Activated T-cell treated with anti-CD3 and anti-CD28 coated beads for 24 hours (primary cell): ENCODE measurements at places on chromosomes 5 and 9.

GRCh38 chr5:151038412-151038745 is 18.0 kb downstream of the GPX3 start:
- no peak for DNase-seq

DNA sequence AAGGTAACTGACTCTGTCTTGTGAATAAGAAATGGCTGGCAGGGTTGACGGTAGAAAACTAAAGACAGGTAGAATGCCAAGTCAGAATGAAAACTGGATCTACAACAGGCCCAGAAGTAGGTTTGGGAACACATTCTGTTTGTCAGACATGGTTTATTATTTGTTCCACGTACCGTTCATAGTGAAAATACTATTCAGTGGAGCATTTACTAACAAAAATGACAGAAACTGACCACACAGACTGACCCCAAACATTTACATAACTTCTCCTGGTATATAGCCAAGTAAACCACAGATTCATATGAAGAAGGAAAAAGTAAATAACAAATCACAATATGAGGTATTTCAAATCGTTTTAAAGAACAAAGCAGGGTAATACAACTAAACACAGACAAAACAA is 73.7 kb downstream of the SLC38A9 start:
- no peak for DNase-seq

DNA sequence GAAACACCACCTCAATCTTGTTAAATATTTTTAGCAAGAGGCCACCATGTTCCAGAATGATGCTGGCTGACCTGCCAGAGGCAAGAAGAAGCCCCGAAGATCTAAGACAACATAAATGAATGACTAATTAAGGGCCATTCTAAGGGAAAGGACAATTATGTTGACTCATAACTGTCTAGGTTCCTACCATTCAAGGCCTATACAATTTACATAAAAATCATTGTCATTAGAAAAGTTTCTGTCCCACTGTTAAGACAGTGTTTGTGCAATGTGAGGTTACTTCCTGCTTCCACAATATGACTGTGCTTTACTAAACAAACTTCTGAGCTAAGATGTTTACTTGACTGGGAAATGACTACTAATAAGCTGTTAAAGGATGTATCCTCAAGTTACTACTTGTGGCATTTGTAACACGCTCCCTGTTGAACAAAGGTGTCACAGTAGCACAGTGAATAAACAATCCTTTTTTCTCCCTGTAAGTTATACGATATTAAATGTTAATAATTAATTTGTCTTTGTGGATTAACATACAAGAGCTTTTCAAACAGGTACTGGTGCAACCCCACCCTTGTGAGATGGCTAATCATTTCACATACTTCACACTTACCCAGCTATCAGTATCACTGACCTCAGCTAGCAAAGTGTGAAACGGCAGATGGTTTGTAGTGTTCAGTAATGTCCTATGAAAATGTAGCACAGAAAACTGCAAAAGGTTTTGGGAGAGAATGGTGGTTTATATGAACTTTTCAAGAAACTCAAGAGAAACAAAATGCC is 195.8 kb downstream of the EFNA5 start:
- DNase-seq = no peak

- DNase-seq = no peak
Measured at GRCh38 chr5:115892021-115892420, 50.3 kb downstream of the AP3S1 start.

GRCh38 chr5:68562308-68562707 is 346.8 kb downstream of the PIK3R1 start:
- DNase-seq = no peak

DNA sequence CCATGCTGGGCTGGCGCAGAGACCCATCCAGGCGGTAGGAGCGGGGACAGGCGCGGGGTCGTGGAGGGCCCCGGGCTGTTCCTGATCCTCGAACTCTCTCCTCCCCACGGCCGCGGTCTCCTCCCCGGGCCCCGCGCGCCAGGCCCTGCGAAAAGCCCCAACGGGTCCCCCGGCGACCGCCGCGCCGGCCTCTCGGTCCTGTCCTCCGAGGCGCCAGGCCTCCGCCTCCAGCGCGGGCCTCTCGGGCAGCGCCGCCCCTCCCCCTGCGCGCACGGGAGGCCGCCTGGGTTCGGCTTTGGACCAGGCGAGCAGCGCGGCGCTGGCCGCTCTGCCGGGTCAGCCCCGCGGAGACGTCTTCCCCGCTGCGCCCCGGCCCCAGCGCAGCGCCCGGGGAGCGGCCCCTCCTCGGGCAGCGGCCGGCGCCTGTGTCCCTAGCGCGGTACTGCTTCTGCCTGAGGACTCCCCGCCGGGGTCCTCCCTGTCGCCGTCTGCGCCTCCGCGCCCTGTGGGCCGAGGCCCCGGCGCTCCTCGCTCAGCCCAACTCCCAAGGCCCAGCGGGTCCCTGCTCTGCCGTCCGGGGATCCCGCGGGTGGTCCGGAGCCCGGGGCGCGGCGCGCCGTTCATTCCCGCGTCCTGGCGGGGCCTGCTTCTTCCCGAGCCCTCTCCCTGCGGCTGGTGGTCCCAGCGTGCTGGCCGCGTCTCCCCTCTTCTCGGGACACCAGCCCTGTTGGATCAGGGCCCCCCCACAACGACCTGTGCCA is 13.4 kb downstream of the COL23A1 start:
- no peak for DNase-seq

DNA sequence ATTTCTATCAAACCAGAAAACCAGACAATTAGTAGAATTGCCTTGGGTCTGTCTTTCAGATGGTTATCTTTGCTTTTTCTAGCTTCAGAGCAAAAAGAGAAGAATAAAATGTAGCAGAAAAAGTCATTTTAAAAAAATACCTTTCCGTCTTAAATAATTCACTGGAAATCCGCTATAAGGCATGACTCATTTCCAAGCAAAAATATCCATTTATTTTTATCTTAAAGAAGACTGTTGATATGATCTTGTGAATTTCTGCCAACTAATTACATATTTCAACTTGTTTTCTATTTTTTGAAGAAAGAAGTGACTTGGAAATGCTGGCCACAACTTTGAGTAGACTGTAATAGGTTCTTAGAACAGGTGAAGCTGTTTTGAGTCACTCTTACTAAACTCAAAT is 83.7 kb downstream of the VCAN start:
- no peak for DNase-seq

- DNase-seq = no peak
Measured at GRCh38 chr5:135147294-135148090, 113.5 kb upstream of the PITX1 start.

DNA sequence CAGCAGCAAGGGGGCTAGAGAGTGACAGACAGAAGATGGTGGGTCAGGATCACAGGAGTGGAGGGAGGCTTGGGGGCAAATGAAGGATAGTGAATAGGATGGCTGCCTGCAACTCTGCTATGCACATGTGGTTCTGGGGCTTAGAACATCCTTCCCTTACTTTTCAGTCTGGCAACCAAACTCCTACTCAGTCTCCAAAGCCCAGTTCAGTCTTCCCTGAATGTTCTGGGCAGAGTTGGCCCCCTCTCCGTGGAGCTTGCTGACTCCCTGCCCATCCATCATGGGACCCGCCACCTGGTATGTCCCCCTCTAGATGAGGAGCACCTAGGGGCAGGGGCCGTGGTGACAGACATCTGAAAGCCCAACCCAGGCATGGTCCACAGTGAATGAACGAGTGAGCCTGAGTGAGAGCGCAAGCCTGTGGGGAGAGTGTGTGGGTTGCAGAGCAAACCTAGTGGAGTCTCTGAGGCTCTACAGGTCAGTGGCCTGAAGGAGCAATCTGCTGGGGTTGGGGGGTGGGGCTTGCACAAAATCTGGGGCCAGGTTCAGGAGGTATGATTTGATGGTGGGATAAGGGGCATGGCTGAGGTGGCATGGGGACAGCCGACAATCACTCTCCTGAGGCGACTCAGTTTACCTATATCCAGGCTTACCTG is 180.6 kb downstream of the FGF18 start:
- DNase-seq = no peak

DNA sequence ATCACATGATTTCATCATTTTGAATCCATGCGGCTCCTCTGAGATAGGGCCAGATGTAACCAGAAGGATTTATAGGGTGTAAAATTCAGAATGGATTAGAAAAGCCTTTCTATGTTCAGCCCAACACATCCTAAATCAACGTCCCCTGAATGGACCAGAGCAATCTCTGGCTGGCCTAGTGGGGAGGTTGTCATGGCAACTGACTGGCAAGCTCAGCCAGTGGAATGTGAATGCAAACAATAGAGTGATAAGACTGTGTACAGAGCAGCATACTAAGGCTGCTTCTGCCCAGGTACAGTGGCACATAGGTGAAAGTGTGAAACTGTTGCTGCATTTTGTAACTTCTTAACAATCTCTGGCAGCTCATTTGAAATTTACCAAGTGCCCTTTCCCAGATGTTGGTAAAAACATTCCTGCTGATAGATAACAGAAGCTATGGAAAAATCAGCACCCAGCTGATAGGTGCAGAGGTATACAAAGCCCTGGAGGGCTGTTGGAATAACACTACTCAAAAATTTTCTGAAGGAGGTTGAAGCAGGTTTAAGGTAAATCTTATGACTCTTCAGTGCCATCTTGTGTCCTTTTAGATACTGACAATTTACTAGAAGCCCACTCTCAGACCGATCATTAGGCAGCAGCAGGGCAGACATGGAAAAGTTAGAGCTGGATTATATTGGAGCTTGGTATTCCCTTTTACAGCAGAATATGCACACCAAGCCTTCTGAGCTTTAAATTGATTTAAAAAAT is 267.2 kb downstream of the RAB3C start:
- DNase-seq = no peak

DNA sequence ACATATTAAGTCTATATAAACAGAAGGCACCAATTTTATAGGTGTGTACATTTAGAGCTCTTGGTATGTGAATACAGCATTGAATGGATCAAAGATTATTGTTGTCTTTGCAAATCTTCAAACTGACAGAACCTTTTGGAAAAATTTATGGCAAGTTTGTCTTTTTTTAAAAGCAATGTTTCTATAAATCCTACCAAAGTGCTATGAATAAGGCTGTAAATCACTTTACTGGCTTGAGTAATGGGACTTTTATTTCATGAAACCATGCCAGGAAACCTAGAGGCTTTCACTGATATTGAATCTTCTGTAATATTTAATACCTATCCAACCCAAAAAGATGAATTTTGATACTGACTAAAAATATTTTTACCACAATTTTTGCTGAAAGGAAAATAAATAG is 7.4 kb upstream of the DAPK1 start:
- DNase-seq = no peak

DNA sequence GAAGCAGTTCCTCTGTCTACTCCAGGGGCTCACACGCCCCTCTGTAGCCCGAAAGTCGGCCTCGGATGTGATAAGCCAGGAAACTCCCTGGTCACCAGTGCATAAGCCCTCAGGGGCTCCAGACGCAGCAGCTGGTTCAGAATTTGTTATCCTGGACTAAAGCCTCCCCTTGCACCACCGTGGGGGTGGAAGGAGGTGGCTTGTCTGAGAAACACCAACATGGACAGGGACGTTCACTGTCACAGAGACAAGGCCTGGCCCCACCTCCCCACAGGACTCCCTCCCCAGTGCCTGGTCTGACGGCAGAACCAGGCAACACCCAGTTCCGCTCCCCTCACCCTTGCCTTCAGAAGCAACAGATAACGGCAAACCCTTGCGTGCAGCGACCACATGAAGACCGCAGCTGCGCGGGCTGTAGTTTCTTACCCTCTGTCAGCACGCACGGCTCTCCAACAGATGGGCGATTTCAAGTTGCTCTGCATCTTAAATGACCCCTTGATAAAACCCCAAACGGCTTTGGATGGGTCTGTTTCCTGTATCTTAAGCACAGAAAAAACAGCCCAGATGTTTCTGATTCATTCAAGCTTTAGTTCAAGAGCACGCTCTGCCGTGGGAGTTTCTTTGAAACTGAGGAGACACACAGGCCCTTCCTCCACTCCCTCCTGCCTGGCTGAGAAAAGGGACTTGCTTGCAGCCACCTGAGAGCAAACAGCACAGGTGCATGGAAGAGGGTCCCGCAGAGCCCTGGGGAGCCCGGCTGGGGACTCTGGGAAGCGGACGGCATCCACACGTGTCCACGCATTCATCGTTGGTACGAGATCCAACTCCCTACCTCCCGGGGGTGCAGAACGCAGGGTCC is 44.7 kb upstream of the NKD2 start:
- peak; percentile 25 for DNase-seq
